ENCODE measurements at places on chromosomes 2 and 18.

GRCh38 chr2:177636672-177637071 is 244.1 kb downstream of the AGPS start:
- DNase-seq, result no peak

DNA sequence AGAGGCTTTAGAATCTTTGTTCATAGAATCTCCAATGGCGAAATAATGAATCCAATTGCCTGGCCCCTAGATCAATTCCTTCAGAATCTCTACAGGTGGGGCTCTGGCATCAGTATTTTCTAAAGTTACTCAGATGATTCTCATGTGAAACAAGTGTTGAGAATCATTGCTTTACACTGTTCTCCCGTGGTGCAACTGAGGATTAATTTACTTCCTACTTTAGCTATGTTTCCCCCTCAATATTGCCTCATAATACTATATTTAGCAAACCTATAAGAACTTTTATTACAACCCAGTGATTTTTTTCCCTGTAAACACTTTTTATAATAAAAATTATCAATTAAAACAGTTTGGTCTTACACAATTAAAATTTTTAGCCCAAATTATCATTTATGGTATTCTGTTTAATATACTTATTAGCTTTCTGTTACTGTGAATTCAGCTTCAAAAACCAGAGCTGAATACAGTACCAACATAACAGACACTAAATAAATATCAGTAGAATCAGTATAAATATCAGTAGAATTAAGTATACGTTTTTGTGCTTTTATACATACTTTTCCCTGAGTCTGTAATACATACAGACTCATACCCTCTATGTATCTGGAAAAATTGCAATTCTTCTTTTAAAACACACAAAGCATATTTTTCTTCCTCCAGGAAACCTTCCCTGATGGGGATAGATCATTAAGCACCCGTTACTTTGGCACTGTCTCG is 20.8 kb downstream of the SLC38A11 start:
- DNase-seq, result no peak

DNA sequence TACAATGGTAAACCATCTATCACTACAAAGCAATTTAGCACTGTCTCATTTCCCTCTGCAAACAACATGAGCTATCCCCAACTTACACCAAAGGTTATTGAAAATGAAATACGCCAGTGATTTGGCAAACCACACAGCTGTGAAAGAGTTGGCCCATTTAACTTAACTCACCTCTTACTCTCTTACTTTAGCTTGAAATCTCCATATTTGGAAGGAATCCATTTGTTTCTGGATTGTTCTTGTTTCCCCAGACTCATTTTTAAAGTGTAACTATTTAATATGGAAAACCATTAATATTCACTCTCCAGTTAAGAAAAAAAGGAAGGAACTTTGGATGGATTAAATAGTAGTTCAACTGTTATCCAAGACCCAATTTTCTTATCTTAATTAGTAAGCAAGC is 93.7 kb upstream of the TRIB2 start:
- DNase-seq, result no peak

GRCh38 chr2:136384531-136385303 is 266.8 kb upstream of the CXCR4 start:
- DNase-seq, result peak; percentile 39

DNA sequence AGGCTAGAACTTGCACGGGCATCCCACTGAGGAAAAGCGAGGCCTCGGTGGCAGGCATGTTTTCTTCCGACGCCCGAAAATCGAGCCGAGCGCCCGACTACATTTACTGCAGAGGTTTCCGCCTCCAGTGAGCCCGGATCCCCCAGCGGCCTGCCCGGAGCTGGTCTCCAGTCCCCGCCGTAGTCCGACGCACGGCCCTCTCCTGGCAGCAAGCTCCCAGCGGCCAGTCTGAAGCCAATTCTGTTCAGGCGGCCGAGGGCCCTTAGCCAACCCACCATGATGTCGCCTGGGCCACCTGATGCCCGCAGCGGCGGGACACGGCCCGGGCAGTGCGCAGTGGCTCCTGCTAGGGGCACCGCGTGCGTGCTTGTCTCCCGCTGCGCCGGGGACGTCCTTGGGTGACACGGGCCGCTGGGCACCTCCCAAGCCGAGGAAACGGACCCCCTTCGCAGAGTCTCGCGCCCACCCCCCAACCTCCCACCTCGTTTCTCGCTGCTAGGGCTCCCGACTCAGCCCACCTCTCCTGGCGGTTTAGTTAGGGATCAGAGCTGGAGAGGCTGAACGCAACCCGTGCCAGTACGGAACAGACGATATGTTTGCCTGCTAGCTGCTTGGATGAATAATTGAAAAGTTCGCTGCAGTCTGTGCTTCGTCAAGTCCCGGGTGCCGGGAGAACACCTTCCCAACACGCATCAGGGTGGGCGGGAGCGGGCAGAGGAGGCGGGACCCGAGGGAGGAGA is 5.3 kb downstream of the ONECUT2 start:
- no peak for DNase-seq

GRCh38 chr2:27085062-27085672 is 1.4 kb upstream of the KHK start:
- no peak for DNase-seq

- no peak for DNase-seq
These were observed 857 bp upstream of the INHBB start for GRCh38 chr2:120344976-120345581.

- no peak for DNase-seq
These were observed 43.4 kb downstream of the STK39 start for GRCh38 chr2:168203762-168204693.

GRCh38 chr2:33287507-33288005 is 188.9 kb upstream of the RASGRP3 start:
- DNase-seq, result no peak

DNA sequence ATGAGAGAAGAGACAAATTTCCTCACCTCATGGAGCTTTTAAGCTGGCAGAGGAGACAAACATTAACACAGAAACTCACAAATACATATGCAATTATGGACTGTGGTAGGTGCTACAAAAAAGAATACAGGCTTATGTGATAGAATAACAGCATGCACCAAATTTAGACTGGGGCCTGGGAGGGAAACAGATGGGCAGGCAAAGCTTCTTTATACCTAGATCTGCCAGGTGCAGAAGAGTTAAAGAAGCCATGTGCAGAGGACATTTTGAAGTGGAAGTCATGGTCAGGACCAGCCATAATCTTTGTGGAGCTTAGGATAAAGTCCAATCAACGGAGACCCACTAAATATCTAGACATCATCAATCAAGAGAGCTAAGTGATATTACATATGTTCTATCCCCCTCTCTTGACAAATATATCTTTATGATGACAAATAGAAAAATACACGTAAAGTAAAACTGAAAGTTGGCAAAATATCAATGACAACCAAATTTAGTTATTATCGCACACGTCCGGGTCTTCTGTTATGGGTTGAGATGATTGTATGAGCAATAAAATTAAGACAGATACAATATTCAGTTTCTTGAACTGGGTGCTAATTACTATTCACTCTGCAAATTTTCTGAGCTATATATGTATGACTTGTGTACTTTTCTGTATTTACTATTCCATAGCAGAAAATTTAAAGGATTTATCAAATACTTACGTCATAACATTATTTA is 44.1 kb downstream of the CD28 start:
- DNase-seq, result no peak

DNA sequence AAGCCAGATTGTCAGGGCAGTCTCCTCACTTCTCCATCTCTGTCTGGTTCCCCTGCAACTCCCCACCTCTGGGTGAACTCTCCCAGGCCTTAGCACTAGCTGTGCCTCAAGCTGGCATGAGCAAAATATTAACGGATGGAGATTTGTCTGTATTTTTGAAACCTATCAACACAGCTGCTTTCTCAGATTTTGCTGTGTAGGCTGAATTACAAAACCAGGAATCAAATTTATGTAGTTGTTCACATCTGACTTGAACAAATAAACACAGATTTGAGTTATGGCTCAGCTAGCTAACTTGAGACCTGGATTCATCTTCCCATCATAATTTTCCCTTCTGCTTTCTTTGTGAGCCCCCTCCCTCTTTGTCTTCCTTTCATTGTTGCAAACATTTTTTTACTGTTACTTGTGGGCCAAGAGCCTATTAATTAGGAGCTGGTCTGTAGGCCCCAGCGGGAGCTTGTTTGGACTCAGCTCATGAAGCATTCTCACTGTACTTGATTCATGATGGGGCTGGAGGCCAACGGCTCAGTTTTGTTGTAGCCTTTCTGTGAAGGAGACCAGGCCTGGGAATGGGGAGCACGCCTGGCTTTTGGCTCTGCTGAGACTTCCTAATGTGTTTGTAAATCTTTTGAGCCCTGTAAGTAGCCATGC is 164.1 kb upstream of the GATA6 start:
- no peak for DNase-seq

DNA sequence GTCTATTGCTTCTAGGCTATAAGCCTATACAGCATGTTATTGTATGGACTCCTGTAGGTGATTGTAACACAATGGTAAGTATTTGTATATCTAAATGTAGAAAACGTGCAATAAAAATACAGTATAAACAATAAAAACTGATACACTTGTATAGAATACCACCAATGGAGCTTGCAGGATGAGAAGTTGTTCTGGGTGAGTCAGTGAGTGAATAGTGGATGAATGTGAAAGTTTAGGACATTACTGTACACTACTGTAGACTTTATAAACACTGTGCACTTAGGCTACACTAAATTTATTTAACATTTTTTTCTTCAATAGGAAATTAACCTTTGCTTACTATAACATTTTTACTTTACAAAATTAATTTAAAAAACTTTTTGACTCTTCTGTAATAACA is 679.2 kb upstream of the ZNF804A start:
- no peak for DNase-seq

GRCh38 chr2:206275312-206276055 is 1.0 kb downstream of the ZDBF2 start:
- no peak for DNase-seq

DNA sequence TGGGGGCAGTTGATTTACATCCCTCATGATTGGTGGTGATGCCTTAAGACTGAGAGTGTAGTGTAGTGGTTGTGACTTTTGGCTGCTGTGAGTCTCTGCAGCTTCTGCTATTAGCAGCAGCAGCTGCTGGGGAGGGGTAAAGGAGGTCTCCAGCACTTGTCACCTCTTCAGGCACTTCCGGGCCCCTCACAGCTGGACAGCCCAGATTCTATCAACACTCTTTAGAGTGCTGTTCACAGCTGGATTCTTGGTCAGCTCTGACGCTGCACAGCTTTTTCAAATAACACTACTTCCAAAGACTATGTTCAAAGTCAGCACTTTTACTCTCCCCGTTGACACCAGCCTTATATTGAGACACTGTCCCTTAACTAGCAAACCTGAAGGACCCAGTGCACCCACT is 396.0 kb downstream of the MEIS1 start:
- no peak for DNase-seq

DNA sequence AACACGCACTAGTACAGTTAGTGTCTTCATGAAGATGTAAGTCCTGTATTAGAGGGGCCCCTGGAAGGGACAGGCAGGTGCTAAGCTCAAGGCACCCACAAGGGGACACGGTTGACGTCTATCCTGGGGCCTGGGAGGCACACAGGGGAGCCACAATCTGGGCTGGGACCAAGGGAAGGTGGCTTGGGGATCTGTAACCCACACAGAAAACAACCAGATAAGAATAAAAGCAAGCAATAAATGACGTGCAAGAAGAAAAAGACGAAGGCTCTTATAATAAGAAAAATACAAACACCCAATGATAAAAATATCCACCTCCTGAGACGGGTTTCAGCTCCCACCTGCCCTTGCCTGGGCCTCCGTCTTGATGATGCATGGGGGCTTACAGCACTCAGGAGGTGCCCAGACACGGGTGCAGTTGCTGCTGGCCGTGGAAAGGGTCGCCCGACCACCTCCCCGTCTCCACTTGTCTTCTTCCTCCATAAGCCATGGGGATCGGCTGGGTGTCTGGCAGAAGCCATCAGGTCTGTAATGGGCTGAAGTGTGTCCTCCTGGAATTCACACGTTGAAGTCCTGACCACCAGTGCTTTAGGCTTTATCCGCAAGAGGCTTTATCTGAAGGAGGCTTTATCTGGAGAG is 73.9 kb downstream of the TWIST2 start:
- DNase-seq, result no peak

GRCh38 chr18:24293254-24293653 is 104.4 kb downstream of the OSBPL1A start:
- DNase-seq, result no peak

- no peak for DNase-seq
These were observed 344.1 kb downstream of the TDRD15 start for GRCh38 chr2:21467910-21468309.

DNA sequence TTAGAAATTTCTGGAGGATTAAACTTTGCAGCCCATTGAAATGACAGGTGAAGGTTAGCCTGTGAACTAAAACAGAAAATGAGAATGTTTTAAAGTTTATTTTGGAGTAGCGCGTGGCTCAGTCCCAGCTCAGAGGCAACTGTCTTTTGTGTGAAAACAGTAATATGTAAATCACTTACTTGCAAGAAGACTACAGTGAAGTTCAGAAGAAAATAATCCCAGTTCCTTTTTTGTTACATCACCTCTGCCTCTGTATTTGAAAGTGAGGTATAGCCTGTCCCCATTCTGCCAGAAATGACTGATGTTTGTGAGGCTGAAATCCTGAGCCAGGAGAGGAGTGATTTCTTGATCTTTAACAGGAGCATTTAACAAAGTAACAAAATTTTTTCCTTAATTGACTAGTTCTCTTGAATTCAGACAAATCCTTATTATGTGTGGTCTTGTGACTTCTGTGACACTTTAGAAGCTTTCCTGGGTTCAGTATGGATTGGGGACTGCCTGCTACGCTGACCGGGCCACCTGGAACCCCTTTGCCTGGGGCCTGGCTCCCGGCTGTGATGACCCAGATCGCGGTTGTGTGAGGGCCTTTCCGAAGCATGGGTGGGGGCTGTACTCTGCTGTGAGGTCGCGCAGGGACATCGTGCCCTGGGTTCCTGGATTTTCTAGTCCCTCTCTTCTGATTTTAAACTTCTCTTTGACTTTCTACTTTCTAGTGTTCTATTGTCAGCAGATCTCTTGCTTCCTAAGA is 24.3 kb downstream of the TRAPPC12 start:
- no peak for DNase-seq

GRCh38 chr2:23027396-23027795 is 357.6 kb upstream of the KLHL29 start:
- no peak for DNase-seq

GRCh38 chr2:43100883-43101662 is 125.3 kb downstream of the ZFP36L2 start:
- DNase-seq, result no peak

- no peak for DNase-seq
These were observed 245.2 kb upstream of the REG3G start for GRCh38 chr2:78780256-78780655.

DNA sequence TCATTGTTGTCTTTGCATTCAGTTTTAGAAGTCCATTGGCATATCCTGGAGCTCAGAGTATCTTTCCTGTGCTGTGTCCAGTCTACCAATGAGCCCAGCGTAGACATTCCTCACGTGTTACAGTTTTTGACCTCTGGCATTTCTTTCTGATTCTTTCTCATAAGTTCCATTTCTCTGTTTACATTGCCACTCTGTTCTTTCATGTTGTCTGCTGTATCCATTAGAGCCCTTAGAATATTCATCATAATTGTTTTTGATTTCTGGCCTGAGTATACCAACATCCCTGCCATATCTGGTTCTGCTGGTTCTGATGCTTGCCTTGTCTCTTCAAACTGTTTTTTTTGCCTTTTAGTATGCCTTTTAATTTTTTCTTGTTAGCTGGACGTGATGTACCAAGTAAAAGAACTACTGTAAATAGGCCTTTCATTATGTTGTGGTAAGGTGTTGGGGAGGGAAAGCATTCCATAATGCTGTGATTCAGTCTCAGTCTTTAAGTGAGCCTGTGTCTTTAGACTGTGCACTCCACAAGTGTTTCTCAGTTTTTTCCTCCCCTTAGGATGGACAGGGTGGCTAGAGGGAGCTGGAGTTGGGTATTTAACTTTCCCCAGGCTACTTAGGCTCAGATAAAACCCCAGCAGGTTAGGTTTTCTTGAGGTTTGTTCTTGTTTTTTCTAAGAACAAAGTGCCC is 35.6 kb downstream of the CEP192 start:
- DNase-seq, result no peak

All from T-helper 2 cell (primary cell).